ENCODE measurements at places on chromosomes 11 and 22.

- DNase-seq, result no peak
Measured at GRCh38 chr22:48631288-48631863, 1196.3 kb downstream of the BRD1 start.

GRCh38 chr11:68342459-68343158 is 30.2 kb downstream of the LRP5 start:
- DNase-seq, result peak; percentile 48

DNA sequence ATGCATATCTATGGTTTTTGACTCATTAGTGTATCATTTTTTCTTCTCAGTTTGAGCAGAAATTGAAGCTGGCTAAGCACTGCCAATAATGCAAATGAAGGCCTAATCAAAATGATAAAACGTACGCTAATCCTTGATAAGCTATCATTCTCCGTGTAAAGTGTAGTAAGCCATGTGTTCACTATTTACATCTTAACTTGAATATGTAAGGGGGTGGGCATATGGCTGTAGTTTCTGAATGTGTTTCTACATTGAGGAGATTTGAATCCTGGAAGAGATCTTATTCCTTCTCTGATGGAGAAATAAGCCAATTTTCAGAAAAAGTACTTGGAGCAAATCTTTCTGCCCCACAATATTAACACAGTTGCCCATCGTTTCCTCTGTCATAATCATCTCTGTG is 351.8 kb upstream of the ANO3 start:
- no peak for DNase-seq

DNA sequence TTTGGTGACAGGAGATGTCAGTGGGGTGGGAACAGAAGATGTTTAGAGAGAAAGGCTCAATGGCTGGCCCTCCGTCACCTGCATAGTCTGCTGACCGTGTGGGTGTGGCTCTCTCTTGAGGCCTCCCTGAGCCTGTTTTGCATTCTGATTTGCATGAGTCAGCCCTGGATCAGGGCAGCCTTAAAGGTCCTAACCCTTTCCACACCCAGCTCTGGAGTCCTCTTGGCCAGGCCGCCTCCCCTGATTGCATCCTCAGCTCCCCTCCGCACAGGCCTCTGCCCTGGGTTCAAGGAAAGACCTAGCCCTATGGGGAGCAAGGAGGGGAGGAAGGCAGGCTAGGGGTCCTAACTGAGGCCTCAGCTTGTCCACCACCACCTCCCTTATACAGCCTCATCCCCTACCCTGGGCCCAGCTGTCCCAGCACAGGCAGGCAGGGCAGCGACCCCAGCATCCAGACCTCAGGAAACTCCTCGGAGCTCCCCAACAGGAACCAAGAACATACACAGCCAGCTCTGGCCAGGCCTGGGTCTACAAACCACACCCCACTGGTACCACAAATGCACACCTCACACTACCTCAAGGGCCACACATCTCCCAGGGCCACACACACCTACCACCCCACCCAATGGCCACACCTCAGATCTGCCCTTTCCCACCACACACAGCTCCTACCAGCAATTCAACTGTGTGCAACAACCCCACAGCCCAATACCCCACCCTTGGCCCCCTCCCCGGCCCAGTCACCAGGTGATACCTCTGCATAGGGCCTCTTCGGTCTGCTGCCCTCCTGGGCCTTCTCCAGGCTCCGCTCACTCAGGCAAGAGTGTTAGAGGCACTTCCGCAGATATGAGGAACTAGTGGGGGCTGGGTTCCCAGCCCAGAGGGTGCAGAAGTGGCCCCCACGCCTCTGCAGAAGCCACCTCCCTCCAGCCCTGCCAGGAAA is 13.7 kb downstream of the ARAP1 start:
- peak; percentile 27 for DNase-seq

DNA sequence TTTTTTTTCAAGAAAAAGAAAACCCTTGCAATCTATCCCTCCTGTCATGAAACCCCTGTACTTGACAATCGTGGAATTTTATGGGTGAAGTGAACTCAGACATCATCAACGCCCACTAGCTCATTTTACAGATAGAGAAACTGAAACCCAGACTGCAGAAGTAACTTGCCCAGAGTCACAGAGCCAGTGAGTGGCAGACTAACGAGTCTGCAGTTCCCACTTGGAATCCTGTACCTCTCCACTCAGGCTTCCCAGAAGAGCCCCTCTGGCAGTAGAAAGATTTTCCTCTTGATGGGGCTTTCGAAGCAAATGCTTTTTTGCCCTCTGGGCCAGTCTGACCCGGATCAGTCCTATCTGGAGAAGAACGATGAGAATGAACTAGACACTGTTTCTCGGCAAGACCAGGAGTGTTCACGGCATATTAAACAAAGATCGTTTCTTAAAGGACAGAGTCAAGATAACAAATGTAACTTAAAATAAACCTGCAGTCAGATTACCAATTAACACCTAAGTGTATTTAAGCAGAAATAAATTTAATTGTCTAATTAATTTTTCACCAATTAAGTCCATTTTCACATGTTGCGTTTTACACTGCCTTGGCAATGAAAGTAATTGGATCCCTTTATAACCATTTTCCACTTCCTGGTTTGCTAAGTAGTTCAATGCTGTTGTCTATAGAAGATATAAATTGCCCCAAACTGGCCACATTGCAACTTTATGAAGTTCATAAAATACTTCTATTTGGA is 61.3 kb upstream of the CREB3L1 start:
- DNase-seq, result no peak

DNA sequence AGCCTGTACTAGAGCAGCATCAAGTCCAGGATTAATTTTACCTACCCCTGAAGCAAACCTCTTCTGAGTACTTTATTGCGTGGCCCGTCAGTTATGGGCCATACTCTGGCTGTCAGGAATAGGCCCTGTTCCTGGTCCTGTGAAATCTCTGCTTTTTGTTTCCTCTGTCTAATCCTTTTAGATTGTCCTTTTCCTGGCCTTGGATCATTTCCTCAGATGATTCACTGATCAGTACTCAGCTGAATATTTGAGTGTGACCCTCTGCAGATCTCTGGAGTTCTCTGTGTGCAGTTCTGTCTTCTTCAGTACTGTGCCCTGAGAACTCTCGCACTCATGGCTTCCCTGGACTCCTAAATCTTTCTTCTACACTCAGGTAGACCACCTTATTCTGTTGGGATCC is 123.5 kb downstream of the UVRAG start:
- peak; percentile 35 for DNase-seq

- DNase-seq, result peak; percentile 70
Measured at GRCh38 chr22:33921525-33922348, 1.5 kb upstream of the LARGE1 start.

DNA sequence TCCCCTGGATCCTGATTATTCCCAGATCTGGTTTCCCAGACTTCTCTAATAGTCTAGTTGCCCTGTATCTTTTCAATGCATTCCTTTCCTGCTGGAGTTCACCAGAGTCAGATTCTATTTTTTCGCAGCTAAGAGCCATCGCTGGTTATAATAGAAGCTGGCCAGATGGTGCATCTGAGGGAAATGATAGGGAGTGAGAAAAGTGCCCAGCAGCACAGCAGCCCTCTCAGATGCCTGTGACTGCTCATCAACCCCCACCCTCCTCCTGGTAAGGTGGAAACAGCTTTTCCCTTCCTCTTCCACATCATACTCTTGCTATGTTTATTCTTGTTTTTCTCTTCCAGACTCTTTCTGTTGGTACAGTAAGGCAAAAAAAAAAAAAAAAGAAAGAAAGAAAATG is 12.8 kb downstream of the OR8A1 start:
- no peak for DNase-seq

GRCh38 chr11:3227568-3228444 is 4.4 kb downstream of the MRGPRE start:
- no peak for DNase-seq

GRCh38 chr11:8354622-8355415 is 91.1 kb upstream of the LMO1 start:
- DNase-seq, result no peak

DNA sequence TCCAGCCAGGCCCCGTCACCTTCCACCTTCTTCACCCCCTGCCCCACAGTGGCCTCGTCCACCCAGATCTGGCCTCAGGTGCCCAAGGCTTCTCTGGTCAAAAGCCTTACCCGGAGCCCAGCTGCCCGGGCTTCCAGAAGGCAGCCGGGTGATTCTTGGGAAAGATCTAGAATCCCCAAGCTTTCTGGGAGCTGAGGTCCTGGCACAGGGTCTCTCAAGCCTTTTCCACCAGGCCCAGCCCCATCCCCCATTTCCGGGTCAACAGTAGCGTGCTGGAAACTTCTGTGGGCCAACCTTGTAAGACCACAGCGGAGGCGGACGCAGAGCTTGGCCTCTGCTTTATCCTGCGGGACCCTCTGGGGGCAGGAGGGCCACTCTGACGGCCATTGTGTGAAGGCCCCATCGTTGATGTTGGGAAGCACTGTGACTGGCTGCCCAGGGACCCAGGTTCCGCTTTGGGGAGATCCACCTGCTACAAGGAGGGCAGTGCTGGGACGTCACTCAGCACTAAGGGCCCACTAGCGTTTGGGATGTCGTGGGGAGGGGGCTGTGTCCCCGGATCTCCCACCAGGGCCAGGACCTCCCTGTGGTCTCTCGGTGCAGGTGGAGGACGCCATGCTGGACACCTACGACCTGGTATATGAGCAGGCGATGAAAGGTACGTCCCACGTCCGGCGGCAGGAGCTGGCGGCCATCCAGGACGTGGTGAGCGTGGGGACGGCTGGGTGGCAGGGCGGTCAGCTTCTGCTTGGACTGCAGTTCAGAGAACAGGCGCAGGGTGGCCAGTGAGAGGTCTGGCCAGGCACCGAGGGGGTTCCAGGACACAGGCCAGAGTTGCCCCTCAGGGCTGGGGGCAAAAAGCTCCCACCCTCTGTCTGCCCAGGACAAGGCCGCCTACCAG is 11.5 kb downstream of the TSPAN32 start:
- DNase-seq, result no peak

GRCh38 chr11:63985812-63986155 is 454 bp upstream of the OTUB1 start:
- DNase-seq, result no peak

- peak; percentile 55 for DNase-seq
Measured at GRCh38 chr11:47980088-47980906, at the start of gene PTPRJ. TSS of gene PTPRJ (plus strand) at chr11:47980559. CDS start at chr11:47980913, 354 bp downstream.

DNA sequence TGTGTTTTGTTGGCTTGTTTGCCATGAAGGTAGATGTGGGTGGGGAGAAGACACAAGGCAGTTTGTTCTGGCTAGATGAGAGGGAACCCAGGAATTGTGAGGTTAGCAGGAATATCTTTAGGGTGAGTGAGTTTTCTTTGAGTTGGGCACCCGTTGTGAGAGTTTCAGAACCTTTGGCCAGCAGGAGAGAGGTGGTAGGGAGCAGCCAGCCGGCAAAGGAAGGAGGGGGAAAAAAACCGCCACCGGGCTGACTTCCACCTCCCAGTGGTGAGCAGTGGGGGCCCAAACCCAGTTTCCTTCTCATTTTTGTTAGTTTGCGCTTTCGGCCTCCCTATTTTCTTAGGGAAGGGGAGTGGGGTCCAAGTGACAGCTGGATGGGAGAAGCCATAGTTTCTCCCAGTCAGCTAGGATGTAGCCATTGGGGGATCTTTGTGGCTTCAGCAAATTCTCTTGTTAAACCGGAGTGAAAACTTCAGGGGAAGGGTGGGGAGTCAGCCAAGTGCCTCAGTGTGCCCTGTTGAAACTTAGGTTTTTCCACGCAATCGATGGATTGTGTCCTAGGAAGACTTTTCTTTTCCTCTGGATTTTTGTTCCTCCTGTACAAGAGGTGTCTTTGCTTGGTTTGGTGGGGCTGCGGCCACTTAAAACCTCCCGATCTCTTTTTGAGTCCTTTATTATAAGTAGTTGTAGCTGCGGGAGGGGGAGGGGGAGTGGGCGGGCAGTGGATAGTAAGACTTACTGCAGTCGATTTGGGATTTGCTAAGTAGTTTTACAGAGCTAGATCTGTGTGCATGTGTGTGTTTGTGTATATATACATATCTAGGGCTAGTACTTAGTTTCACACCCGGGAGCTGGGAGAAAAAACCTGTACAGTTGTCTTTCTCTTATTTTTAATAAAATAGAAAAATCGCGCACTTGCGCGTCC is 1.1 kb upstream of the GCAT start:
- peak; percentile 47 for DNase-seq

DNA sequence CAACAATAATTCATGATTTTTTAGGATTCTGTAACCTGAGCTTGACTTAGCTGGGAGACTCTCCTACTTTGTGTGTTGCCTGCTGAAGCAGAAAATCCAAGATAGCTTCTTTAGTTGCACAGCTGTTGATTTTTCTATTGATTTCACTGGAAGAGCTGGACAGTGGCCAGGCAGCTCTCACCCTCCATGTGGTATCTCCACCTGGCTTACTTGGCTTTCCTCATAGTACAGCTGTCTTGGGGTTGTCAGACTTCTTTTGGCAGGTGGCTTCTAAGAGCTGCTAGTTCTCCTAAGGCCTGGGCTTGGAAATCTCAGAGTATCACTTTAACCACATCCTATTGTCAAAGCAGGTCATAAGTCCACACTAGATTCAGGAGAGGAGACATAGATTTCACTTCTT is 130.8 kb upstream of the SPON1 start:
- no peak for DNase-seq

- DNase-seq, result no peak
Measured at GRCh38 chr11:69402251-69402887, 79.1 kb upstream of the LINC01488 start.

GRCh38 chr11:102849311-102849710 is 5.9 kb upstream of the MMP3 start:
- peak; percentile 85 for DNase-seq

DNA sequence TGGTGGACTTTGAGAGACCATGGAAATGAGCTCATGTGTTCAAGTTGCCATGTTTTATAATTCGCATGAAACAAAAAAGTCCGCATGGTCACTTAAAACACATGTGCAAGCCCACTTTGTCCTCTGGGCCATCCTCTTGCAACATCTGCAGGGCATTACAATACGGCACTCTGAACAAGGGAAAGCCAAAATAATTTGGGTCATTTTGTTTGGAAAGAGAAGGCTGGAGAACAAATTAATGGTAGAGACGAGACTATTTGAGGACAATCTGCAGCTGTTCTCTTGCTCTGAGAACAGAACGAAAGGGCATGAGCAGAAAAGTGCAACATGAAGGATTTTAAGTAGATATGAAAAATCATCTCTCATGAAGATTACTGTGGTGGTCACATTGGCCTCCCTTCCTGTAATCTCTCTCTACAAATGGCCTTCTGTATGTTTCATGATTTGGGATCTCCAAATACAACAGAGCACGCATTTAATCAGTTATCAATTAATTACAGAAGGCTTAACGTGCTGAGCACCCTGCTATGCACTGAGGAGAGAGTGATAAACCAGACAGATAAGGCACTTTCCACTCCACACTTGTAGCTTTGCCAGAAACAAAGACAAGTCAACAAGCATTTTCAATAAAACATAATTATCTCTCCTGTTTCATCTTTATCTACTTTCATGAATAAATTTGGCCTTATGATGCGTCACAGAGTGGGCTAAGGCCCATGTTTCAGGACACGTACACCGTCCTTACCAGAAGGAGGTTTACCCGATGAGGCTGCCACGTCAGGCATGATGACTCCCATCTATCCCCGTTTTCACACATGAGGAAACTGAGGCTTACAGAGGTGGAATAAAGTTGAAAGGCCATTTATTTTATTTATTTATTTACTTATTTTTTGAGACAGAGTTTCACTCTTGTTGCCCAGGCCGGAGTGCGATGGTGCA is 384.1 kb downstream of the LARGE1 start:
- no peak for DNase-seq

- no peak for DNase-seq
Measured at GRCh38 chr11:19181531-19182261, 20.1 kb downstream of the CSRP3 start.
